ENCODE measurements at places on chromosomes 2 and 18.

GRCh38 chr2:45361666-45362065 is 249.4 kb downstream of the SRBD1 start:
- no peak for DNase-seq

DNA sequence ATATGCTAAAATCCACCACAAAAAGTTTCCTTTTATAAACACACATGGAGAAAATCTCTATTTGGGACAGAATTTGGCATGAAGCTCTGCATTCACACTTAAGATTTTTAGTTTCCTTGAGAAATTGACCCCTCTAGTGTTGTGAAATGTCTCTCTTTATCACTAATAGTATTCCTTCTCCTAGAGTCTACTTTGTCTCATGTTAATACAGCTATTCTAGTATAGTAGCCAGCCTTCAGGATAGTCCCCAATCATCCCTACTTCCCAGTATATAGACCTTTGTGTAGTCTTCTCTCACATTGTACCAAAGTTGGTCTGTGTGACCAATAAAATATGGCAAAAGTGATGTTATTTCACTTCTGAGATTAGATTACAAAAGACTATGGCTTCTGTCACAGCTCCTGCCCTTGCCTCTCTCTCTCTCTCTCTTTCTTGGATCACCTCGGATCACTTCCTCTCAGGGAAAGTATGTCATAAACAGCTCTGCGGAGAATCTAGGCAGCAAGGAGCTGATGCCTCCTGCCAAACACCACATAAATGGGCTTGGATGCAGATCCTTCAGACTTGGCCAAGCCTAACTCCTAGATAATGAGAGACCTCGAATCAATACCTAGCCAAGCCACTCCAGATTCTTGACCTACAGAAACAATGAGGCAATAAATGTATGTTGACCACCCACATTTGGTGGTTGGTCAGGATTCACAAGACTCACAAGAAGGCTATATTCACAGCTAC is 59.7 kb upstream of the NABP1 start:
- DNase-seq, result no peak

- no peak for DNase-seq
These were observed 130.5 kb downstream of the PLCL1 start for GRCh38 chr2:197934934-197935289.

GRCh38 chr2:195759877-195760276 is 102.9 kb downstream of the SLC39A10 start:
- DNase-seq, result no peak

DNA sequence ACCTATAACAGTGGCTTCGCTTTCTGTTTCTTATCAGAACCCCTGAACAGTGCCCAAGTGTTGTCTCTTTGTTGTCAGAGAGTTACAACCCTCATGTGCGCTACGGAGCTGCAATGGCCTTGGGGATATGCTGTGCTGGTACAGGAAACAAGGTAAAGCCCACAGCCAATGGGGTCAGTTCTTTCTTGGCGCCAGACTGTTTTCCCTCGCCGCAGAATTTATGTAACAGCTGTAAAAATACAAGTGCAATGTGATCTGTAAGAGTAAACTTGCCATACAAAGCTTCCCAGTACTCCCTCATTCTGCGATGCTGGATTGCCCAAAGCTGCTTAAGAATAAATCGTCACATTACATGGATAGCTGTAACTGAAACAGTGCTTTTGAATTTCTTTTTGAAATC is 13.9 kb upstream of the HTR2B start:
- no peak for DNase-seq

DNA sequence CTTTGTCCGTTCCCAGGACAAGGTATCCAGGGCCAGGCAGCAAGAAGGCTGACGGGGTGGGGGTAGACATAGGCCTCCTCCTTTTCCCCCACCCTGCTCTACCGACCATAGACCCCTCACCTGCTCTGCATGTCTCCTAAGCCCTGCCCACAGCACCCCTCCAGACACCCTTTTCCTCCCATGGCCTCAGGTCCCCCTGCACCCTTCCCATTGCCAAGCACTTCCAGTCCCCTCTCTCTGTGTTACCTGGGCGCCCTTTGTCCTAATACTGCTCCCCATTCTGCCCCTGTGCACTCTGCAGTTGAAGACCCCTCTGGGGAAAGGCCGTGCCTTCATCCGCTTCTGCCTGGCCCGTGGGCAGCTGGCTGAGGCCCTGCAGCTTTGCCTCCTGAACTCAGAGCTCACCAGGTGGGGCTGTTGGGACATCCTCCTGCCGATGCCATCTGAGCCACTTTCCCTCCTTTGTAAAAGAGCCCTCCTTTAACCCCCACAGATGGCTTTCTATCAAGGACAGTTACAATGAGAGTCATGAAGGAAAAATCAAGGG is 3.5 kb downstream of the RUFY4 start:
- no peak for DNase-seq

- no peak for DNase-seq
These were observed 43.1 kb downstream of the RMP24 start for GRCh38 chr18:36015629-36016028.

- no peak for DNase-seq
These were observed 364.7 kb downstream of the GPD2 start for GRCh38 chr2:156800781-156801361.

GRCh38 chr2:210792000-210792399 is 235.6 kb downstream of the CPS1 start:
- DNase-seq, result no peak

GRCh38 chr2:97936199-97936598 is 59.5 kb downstream of the TMEM131 start:
- DNase-seq, result no peak

DNA sequence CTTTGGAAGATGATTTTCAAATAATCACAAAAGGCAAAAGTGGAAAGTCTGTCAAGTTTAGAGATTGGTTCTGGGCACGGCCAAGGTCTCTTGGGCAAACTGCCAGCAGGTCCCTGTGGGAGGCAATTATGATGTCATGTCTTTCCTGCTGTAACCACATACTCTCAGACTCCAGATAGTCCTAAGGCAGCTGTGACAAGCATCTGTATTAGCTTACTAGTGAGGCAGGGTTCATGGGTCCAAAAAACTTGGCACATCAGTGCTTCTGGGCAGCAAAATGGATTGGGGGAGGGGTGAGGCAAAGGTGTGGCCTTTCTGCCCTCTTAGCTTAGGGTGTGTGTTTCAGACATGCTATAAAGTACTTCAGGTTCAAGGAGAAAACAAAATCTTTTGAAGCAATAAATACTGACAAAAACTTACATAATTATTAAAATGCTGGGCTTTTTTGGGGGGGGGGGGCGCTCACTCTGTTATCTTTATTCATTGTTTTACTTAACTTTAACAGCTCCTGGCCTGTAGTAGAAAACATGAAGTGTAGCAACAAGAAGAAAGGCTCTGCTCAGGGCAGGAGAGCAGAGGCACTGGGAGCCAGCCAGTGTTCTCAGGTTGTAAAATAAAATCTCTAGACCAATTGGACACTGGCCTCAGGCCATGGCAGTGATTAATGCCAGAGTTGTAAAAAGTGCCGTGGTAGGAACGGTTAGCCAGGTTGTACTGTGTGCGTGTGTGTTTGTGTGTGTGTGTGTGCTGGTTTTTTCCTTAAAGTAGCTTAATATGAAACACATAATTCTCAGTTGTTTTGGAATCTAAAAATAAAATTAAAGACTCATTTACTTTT is 14.3 kb upstream of the TANC1 start:
- peak; percentile 89 for DNase-seq

DNA sequence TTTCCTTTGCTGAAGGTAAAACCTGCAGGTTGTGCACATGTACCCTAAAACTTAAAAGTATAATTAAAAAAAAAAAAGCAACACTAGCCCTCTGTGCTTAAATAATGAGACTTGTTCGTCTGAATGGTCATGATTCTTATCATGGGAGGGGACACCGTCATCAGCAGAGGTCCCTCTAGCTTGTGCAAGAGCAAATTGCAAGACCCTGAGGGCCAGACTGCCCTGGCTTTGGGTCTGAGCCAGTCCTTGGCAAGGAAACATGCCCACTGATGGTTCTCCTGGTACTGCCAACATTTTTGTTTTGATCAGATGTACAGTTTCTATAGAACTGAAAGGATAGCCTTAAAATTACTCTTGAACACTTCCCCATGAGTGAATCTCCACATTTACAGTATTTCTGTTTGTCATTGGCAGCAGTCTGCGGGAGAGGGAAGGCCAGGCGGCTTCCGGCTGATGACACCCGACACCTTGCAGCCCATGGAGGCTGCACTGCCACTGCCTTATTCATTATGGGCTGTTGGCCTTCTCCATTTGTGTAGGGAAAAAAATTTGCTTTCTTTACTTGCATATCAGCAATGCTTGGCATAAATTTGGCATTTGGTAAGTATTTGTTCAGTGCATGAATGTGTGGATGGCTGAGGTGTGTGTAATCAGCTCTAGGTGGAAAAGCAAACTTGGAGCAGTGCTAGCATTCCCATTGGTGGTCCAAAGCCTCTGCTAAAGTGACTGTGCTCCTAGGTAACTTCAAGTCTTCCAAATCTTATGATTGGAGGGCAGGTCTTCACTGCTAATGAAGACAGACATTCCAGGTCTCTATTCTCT is 161.6 kb upstream of the ALKAL2 start:
- DNase-seq, result no peak

DNA sequence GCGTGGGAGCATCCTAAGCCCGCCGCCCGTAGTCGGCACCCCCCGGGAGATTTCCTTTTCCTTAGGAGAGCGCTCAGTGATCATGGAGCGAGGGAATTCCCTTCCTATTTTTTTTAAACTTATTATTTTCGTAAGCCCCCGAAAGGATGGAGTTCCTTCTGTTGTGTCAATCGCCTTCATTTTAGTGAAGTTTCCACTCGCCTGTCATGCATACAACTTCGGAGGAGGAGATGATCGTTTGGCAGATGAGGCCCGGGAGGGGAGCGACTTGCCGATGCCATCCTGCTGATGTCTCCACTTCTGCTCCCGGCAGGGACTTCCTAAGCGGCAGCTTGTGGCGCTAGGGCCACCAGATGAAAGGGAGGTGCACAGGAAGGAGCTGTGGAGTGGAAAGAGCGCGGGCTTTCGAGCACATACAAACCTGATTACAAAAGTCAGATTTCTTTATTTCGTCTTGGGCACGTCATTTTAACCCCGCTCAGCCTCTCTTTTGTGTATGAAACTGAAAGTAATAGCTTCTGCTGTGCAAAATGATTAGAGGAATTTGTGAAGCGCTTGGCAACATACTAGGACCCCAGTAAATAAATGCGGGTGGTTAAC is at the start of gene ADGRF3:
TSS of gene ADGRF3 (minus strand) at position 336 of the 600 bp plus-strand sequence. CDS start 555 bp downstream, outside the sequence.
- DNase-seq, result peak; percentile 76

- no peak for DNase-seq
These were observed 7.4 kb downstream of the IL1R2 start for GRCh38 chr2:101998896-101999789.

DNA sequence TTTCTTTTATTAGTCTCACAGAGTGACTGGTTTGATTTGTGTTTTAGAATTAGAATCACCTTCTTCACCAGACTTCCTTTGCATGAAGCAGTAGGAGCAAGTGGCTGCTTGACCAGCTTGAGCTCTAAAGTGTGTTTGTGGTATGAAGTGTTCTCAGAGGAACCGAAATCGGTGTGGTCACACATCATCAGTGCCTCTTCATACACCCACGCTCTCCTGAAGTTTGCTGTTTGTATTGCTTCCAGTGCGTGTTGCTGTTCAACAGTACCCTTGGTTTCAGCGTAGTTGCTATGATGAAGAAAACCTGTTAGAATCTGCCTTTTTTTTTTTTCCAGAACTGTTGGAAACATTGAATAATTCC is 77.9 kb downstream of the LIMS1 start:
- DNase-seq, result no peak

GRCh38 chr2:162245061-162245460 is 1.8 kb upstream of the FAP start:
- DNase-seq, result no peak

DNA sequence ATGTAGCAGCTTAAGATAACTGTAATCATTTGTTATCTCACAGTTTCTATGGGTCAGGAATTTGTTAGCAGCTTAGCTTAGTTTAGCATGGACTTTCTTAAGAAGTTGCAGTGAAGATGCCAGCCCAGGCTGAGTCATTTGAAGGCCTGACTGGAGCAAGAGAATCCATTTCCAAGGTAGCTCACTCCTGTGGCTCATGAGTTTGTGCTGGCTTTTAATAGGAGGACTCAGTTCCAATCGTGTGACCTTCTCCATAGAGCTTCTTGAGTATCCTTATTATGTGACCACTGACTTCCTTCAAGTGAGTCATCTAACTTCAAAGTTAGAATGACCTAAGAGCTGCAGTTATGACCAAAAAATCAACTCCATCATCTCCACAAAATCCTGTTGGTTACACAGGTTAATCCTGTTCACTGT is 1.4 kb downstream of the GPATCH11 start:
- no peak for DNase-seq

DNA sequence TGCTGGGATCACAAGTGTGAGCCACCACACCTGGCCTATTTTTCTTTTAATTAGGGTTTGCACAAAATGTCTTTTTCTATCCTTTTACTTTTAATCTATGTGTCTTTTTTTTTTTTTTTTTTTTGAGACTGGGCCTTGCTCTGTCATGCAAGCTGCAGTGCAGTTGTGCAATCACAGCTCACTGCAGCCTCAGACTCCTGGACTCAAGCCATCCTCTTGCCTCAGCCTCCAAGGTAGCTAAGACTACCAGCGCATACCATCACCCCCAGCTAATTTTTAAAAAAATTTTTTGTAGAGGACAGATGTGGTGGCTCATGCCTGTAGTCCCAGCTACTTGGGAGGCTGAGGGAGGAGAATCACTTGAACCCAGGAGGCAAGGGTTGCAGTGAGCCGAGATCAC is 27.1 kb downstream of the ADCY3 start:
- DNase-seq, result no peak

DNA sequence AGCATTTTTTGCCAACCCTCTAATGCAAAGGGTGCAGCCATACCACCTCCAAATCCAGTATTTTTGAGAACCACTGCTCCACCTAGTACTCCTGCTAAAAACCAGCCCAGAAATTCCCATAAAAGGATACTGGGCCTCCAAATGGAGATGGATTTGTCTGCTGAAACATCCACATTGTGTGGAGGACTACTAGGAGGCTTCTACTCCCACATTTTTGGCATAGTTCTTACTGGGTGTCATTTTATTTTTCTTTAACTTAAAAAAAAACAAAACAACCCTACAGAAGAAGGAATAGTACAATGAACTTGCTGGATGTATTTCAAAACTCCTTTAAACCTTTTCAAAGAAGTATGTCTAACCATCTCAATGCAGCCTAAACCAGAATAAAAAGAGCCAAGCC is 219.2 kb downstream of the SRBD1 start:
- no peak for DNase-seq

GRCh38 chr2:233928594-233929351 is 11.6 kb downstream of the TRPM8 start:
- no peak for DNase-seq

- DNase-seq, result no peak
These were observed 92.4 kb upstream of the ZFP36L2 start for GRCh38 chr2:43318791-43319190.

DNA sequence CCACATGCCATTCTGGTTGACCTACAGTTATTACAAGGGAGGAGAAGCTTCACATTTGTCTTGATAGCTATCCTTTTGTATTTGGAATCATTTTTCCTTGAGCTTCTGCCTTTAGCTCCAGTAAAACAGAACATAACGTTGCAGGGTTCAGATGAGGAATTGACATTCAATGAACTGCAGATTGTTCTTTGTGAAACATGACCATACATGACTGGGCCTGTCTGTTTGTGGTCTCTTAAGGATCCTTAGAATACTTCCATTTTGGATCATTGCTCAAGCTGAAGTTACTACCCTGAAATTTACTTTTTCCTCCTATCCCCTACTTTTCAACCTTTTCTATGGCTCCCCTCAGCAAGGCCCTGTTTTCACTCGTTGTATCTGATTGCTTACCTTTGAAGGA is 1281.7 kb upstream of the CELF4 start:
- no peak for DNase-seq
